ENCODE measurements at places on chromosomes 4 and X.
A peak's percentile ranks its signal among the peaks of the same experiment; 100 is the strongest.

DNA sequence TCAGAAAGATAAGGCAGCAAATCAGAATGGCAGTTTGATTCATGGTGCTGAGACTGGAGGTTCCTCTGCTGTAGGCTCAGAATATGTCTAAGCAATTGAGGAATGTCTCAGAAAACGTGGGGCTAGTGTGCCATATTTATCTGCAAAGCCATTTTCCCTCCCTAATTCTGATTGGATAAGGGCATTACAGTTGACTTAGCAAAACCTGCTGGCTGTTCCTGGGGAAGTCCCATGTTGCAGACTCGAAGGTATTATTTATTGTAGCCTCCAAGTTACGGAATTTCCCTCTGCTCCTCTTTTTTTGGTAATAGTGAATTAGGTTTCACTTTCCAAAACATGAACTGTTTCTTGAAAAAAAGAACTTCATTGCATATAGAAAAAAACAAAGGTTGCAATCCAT, at the start of gene CXCL10:
Gene CXCL10 (minus strand): TSS at position 109 of the 400 bp plus-strand sequence. CDS start 66 bp downstream, at position 43.
- DNase-seq: no peak

DNA sequence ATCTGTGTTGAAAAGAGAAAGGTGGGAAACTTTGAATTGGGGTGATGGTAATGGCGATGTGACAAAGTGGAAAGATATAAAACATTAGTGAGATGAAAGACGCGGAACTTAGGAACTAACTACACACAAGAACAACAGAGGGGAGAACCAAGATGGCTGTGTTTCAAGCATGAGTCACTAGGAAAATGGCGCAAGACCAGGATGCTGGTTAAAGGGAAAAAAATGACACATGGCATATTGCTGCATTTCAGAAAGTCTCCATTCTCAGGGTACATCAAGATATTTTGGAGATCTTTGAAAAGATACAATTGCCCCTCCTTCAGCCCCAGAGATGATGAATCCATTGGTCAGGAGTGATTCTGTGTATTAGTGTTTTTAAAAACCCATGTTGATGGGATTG, 164.4 kb downstream of the FBXO8 start:
- DNase-seq: peak; percentile 55

GRCh38 chrX:153602601-153603000, 3.7 kb upstream of the CCNQ start:
- DNase-seq: no peak

DNA sequence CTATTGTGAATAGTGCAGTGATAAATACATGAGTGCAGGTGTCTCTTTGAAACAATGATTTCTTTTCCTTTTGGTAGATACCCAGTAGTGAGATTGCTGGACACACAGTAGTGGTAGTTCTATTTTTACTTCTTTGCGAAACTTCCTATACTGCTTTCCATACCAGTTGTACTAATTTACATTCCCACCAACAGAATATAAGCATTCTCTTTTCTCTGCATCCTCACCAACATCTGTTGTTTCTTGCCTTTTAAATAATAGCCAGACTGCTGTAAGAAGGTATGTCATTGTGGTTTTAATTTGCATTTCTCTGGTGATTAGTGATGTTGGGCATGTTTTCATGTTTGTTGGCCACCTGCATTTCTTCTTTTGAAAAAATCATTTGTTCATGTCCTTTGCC, 105.9 kb downstream of the COL4A6 start:
- DNase-seq: no peak

GRCh38 chrX:55638933-55639332, 15.7 kb downstream of the FOXR2 start:
- DNase-seq: no peak

DNA sequence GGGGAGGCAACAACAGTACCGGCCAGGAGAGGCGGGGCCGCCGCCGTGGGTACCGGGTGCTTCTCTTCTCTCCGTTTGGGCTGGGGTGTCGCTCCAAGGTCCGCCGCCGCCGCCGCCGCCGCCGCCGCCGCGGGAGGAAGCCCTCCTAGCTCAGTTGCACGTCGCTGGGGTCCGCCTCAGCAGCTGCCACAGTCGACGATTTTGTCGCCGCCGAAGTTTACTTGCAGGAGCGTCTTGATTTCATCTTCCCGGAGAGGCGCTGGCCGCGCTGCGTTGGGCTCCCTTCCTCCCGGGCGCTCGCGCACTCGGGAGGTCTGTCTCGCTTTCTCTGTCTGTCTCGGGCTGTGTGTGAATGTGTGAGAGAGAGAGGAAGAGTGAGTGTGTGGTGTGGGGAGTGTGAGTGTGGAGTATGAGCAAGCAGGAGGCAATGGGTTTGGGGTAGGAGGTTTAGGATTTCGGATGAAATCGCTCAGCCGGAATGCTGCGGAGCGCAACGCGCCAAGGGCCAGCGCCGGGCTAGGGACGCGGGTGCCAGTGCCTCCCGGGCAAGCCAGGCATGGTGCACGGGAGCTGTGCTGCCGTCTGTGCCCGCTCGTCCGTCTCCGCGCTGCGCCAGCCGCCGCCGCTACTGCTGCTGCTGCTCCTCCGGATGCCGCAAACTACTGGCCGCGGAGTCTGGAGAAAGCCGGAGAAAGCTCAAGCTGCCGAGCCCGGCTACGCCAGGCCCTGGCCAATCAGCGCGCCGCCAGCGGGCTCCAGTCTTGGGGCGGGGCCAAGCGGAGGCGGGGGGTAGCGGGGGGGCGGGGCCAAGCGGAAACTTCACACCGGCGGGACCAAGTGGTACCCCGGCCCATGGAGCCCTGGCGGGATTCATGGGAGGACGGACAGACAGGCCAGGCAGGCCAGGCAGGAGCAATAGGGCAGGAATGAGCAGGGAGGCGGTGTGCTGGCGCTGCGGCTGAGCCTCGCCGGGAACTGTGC, at the start of gene PCDH19:
Gene PCDH19 (minus strand): TSS at position 664 of the 981 bp plus-strand sequence. CDS start 1,676 bp downstream, outside the sequence.
- no peak for DNase-seq

GRCh38 chrX:38704146-38704882, 96.9 kb upstream of the MID1IP1 start:
- DNase-seq: no peak

DNA sequence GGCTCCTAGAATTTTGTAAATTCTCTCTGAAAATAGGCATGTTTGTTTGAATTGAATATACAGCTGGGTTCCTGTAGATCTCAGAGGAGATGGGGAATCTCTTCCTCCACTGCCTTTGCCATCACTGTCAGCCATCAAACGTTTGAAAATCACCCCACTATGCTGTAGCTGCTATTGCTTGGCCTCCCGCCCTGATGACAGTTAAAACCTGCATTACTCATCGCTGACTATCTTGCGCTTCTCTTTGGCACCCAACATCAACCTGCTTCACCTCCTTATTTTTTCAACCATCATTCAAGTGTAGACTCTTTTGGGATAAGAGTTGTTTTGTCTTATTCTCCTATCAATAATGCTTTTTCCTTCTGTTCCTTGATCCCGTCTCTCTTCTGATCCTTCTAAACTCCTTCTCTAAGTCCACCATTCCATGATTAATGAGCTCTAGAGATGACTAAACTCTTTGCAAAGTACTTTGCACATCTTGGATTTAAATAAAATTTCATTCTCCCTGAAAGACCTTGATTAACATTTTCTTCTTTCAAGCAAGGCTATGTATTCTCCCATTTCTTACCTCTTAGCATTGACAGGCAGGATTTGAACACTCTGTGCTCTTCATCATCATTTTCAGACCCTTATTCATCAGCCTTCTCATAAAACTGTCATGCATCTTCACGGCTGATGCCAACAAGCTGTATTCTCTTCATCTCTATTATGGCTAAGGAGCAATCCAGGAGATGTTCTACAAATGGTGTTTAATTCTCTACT, 133.0 kb downstream of the SNCA start:
- DNase-seq: no peak

GRCh38 chrX:19514791-19515614, at the start of gene MAP3K15:
Gene MAP3K15, minus strand, starts transcription at chrX:19515508. Its CDS starts 247 bp downstream, at chrX:19515261.
- DNase-seq: peak; percentile 48

GRCh38 chr4:120692964-120693363, 229.6 kb downstream of the PRDM5 start:
- peak; percentile 29 for DNase-seq

GRCh38 chr4:14987054-14987453, 15.2 kb upstream of the CPEB2 start:
- DNase-seq: no peak

DNA sequence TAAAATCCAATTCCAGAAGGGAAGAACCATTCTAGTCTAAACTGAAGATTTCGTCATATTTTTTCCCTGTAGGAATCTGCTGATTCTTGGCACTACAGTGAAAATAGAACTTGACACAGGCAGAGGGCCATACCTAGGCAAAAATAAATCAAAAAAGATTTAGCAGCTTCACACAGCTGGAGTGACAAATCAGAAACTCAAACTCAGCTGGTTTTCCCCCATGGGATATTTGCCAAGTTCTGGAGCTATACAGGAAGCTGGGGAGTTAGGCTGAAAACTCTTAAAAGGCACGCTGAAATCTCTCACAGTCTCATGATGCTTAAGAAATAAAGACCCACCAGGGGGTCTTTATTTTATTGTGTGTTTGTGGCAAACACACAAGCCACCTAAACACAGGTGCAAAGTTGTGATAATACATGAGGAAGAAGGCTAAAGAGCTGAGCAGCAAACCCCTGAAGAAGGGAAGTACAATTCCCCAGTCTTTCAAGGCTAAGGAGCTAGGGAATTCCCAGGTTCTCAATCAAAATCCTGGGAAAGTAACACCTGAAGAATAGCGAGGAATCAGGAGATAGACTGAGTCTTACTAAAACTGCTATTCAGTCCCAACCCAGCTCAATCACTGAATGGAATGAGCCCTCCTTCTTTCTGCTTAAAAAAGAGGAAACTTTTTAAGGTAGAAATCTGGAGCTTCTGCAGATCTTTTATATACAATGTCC, 32.1 kb upstream of the BEND2 start:
- DNase-seq: no peak

- no peak for DNase-seq
Observed at GRCh38 chr4:181701894-181702293, 541.3 kb upstream of the TENM3 start.

DNA sequence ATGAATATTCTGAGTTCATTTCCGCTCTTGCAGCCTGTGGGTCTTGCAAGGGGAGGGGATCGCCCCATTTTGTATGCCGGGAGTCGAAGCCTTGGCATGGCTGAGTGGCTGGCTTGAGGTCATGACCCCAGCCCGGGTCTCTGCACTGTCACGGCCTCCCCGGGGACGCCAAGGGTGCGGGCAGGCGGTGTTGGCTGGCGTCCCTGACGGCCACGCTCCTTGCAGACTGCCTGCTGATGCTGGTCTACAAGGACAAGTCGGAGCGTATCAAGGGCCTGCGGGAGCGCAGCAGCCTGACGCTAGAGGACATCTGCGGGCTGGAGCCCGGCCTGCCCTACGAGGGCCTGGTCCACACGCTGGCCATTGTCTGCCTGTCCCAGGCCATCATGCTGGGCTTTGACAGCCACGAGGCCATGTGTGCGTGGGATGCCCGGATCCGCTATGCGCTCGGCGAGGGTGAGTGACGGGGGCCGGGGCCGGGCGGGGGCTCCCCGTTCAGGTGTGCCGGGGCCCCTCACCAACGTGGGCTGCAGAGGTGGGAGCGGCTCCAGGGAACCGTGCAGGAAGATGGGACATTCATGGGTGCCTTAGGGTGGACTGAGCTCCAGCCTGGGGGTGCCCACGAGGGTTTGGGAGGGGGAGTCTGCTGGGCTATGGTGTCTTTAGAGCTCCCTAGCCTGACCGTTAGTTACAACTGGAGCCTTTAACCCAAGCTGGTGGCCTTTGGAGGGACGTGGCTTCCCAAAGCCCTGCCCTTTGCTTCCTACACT, 10.3 kb downstream of the DOK7 start:
- DNase-seq: no peak

DNA sequence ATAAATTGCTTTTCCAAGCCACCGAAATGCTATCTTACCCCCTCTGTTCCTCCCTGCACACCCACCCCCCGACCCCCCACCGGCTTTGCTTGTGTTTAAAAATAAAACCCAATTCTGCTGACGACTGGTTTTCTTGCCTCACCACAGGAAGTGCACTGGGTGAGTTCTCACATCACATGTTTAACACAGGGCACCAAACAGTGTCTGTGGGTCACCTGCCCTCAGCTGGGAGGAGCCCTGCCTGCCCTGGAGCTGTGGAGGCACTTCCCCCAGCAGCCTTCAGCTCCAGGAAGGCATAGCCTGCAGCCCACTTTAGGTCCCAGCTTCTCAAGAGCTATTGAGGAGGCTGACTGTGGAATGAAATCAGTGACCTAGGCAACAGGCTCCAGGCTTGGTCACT, 8.8 kb downstream of the TMEM255A start:
- peak; percentile 3 for DNase-seq

DNA sequence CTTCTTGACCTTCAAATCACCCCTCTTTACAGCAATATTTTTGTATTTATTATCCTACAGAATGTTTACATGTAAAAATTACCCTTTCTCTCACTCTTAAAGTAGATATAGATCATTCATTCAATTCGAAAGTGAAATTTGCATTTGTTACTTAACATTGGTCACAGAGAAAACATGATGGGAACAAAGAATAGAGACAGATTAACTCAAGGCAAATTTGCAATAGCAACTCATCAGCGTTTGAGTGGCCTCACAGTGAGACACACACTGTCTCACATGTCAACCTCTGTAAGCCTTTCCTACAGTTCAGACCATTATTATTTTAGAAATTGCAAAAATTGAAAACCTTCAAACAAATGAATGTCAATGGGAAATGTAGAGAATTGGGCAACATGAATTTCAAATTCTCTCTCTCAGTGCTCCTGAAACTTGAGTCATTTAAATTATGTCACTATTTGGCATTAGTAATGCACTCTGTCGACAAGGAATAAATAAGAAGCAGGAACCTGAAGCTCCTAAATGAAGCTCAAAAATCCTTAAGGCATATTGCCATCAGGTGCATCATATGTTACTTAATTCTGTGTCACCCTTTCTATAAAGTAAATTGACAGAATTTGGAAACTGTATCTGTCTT, 148.3 kb upstream of the ANXA10 start:
- peak; percentile 74 for DNase-seq

DNA sequence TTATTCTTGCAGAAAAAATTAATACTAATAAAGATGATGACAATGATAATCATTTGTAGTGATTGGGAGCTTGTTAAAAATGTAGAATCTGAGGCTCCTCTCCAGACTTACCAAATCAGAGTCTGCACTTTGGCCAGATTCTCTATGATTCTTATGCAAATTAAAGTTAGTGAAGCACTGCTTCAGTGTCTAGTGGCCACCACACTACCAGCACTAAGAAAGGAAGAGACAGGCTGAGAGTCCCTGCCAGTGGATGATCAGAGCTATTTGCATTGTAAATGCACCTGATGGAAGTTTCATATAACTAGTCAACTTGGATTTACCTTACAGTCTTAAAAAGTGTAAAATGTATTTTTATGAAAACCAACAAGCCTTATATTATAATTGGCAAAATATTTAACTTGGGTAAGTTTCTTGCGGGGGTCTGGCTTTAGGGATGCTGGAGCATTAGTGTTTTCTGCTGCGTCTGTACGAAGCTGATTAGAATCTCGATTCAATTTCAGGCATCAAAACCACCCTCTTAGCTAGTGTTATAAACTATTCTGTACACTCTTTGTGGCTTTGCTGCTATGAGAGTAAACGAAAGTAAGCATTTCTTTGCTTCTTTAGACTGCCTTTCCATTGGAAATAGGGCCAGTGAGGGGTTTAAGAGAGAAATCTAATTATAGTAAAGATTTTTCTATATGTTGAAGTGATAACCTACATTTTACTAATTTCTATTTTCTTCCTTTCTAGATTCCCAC, 114.1 kb downstream of the TLL1 start:
- DNase-seq: no peak

GRCh38 chr4:104421566-104421965, 73.1 kb downstream of the CXXC4 start:
- DNase-seq: peak; percentile 2
